ENCODE measurements at places on chromosomes 6 and 20.
A peak's percentile ranks its signal among the peaks of the same experiment; 100 is the strongest.

DNA sequence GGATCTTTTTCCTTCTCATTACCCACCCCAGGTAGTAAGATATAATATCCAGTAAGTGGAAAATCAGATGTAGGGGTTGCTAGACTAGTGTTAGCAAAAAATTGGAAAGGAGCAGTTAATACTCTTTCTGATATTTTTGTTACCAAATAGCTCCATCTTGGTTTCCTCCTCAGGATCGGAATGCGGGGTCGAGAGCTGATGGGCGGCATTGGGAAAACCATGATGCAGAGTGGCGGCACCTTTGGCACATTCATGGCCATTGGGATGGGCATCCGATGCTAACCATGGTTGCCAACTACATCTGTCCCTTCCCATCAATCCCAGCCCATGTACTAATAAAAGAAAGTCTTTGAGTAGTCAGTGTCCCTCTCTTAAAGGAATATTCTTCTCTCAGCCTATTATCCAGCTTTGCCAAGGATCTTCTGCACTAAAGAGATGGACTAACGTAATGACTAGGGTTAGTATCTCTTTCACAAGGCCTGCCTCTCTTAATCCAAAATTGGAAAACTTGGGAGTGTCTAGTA lies 1.5 kb downstream of the ROMO1 start:
- DNase-seq: no peak

DNA sequence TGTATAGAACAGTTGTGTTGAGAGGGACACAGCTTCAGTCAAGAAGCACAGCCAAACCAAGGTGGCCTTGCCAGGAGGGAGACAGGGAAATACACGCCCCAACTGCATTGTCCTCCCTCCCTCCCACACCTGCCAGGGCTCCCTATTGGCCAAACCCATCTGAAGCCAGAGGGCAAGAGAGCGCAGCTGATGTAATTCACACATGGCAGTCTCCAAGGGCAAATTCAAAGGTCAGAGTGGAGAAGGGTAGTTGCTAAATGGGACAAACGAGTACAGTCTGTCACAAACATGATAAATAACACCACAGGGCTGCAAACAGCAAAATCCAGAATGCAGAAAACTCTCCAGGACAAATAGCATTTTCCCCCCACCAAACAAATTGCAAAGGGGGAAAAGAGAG lies 23.2 kb upstream of the PPP1R16B start:
- DNase-seq: no peak

DNA sequence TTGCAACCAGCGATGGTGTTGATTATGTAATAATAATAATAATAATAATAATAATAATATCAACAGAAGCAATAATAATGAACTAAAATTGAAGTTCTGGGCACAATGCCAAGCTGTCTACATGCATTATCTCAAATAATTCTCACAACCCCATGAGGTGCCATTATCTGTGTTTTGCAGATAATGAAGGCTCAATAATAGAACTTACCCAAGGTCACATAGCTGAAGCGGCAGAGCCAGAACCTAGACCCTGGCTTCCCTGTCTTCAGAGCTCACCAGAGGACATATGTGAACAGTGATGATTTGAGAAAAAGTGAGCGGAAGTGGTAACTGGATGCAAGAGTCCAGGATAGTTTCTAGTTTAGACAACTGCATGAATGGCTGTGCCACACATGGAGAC lies 91.0 kb downstream of the HIVEP1 start:
- no peak for DNase-seq

- no peak for DNase-seq
Measured at GRCh38 chr6:136803608-136804007, 11.3 kb upstream of the MAP3K5 start.

DNA sequence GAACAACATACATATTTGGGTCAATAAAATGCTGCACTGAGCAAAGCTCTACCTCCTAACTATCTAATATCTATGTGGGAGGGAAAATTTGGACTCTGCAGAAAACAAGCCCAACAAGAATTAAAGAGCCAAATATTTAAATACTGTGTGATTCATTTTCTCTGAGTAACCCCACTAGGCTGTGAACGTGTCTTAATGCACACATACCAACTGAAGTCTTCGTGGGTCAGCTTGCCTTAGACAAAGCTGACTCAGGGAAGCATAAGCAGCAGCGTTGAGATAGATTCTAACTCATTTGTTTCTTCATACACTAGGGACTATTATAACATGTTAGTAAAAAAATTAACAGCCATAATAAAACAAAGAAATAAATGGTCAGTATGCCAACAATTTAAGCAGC lies 114.3 kb downstream of the GJA1 start:
- no peak for DNase-seq

GRCh38 chr6:109491207-109491938 lies 8.4 kb upstream of the ZBTB24 start:
- peak; percentile 11 for DNase-seq

- no peak for DNase-seq
Measured at GRCh38 chr6:137211910-137212309, 7.3 kb downstream of the IFNGR1 start.
